T1000 (cell line): ENCODE measurements at places on chromosomes 7 and 10.

- no peak for DNase-seq
These were observed 37.1 kb downstream of the MAT1A start for GRCh38 chr10:80252296-80252887.

GRCh38 chr7:18906901-18907300 lies 210.5 kb downstream of the TWIST1 start:
- no peak for DNase-seq

- no peak for DNase-seq
These were observed 160.0 kb downstream of the NEBL start for GRCh38 chr10:20737107-20737506.

- DNase-seq = no peak
These were observed 61.4 kb upstream of the COMTD1 start for GRCh38 chr10:75297021-75297599.

DNA sequence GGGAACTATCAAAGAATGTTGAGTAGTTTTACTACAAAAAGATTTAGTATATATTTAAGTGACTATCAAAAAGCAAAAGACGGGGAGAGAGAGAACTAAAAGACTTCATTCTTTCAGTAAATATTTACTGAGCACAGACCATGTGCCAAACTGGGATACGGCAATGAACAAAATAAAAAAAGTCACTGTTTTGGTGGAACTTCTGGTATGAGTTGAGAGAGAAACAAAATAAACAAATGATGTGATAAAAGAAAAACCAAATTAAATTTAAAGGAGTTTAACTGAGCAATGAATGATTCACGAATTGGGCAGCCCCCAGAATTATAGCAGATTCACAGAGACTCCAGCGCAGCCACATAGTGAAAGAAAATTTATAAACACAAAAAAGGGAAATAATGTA lies 17.8 kb upstream of the AKAP9 start:
- DNase-seq = no peak

GRCh38 chr10:6748981-6749635 lies 169.0 kb upstream of the PRKCQ start:
- peak; percentile 42 for DNase-seq

- no peak for DNase-seq
These were observed 13.9 kb upstream of the DNAJC1 start for GRCh38 chr10:22017283-22018020.

- DNase-seq = no peak
These were observed 311.4 kb upstream of the AKR1E2 start for GRCh38 chr10:4514445-4515108.

GRCh38 chr7:94314413-94315410 lies 80.0 kb upstream of the COL1A2 start:
- no peak for DNase-seq

DNA sequence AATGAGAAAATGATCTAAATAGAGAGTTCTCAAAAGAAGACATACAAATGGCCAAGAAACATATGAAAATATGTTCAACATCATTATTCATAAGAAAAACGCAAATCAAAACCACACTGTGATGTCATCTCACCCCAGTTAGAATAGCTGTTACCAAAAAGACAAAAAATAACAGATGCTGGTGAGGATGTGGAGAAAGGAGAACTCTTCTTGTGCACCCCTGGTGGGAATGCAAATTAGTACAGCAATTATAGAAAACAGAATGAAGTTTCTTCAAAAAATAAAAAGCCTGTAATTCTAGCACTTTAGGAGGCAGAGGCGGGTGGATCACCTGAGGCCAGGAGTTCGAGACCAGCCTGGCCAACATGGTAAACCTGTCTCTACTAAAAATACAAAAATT lies 199.3 kb downstream of the PARD3 start:
- DNase-seq = no peak

DNA sequence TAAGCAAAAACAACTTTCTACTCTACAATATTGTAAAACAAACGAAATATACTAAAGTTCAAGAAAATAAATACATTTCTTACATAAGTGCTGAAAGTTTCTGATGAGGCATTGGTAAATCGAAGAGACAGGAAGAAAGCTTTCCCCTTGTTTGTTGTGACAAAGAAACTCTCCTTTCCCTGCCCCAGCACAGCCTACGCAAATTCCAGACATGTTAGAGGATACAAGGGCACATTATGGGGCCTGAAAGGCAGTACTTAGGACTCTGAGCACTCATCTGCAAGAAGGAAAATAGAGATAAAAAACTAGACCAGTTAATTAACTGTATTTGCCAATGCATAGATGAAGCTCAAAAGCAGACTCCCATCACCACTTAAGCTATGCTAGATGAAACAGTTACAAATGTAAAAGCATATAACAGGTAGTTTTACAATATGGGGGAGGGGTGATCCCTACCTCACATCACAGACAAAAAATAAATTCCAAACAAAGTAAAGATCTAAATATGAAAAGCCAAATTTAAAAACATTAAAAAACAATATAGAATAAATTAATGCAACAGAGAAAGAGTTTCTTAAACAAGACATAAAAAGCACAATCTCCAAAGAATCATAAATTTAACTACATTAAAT lies 21.8 kb downstream of the ARHGAP19 start:
- DNase-seq = no peak

DNA sequence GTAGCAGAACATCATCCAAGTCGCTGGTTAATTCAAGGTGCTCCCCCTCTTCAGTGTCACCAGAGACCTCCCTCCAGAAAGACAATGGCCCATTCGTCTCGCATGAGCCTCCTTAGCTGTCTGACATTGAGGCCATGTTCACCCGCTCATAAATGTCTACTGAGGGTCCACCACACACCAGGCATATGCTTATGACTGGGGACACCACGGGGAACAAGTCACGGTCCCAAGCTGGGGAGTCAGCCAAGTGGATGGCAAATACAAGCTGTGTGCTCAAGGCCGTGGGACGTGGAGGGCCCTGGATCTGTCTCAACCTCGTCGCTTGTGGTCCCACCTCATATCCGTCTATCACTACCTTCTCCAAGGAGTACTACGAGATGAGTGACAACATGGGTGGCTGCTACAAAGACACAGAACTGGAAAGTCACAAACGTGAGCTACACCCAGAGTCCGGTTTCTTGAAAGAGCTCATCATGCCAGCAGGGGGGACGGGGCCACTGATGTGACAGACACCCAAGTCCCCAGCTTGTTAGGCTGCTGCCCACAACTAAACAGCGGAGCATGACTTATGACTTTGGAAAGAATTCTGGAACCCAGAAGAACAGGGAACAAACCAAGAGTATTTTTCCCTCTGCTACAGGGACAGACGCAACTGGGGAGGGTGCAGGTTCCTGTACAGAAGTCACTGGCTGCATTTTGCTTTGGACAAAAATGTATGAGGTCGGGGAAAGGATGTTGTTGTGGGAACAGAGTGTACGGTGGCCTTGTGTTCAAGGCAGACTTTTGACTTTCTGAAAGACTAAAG lies 189.6 kb downstream of the COBL start:
- no peak for DNase-seq

DNA sequence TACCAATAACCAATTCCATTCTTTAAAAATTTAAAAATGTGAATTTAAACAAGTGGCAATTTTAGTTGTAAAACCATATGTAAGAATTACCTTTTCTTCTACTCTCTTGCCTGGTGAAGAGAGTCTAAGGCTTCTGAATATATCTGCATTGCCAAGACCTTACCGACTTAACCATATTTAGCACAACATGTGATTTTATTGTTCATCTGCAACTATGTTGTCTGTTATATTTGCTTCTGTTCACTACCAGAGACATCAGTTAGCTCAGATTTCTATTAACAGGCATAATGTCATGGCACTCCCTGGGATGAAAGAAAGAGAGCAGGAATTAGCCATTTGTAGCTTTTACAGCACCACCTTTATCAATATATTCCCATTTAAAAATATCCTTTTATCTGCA lies 55.3 kb downstream of the CHN2 start:
- DNase-seq = no peak

GRCh38 chr10:124174673-124175645 lies 81.6 kb upstream of the CHST15 start:
- no peak for DNase-seq

DNA sequence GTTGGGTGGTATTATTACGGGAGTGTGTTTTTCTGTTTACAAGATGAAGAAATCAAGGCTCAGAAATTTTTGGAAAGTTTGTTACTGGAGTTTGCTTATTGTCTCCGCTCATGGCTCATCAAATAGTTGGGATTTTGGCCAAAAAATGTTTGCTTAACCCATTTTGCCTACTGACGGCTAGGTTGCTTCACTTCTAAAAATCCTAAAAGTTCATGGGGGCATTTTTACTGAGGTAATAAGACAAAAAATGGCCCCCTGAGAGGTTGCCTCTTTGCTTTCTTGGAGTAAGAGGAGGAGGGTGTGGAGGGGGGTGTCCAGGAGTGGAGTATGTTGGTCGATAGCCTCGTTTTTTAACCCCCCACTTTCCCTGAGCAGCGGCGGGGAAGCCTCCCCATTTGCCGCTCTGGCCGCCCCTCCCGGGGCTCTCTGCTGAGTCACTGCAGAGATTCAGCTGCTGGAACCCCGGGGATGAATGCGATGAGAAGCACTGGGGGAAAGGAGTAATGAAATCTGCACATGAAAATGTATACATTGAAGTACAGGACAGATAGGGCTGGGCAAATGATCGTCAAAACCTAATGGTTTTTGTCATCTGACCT lies 1.5 kb downstream of the MEST start:
- no peak for DNase-seq

DNA sequence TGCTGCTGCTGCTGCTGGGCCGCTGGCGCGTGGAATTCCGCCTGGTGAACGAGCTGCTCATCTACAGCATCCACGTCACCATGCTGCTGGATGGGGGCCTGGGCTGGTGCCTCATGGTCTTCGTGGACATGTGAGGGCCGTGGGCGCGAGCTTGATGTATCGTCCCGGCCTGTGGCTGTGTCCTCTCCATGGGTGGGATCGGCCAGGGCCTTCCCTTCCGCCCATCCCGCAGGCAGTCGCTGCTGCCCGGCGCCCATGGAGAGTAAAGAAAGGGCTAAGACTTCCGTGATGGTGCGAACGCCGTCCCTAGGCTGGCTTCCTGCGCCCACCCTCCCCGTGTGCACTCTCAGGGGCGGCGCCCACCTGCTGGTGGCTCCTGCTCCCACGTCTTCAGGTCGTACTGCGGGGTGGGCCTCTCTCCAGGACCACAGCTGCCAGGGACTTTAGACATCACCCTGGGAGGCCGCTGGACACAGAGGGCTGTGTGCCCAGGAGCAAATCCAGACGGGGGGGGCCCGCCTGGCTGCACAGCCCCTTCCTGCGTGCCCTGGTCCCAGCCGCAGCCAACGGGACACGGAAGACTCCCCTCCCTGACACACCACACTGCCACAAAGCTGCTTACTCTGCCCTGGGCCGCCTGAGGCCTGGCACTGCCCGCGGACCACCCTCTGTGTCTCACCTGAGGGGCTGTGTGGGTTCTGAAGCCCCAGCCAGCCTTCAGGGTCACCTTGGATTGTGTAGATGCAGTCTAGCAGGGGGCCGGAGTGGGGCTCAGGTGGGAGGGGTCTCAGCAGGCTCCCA lies 167.5 kb downstream of the SEPTIN7 start:
- no peak for DNase-seq

DNA sequence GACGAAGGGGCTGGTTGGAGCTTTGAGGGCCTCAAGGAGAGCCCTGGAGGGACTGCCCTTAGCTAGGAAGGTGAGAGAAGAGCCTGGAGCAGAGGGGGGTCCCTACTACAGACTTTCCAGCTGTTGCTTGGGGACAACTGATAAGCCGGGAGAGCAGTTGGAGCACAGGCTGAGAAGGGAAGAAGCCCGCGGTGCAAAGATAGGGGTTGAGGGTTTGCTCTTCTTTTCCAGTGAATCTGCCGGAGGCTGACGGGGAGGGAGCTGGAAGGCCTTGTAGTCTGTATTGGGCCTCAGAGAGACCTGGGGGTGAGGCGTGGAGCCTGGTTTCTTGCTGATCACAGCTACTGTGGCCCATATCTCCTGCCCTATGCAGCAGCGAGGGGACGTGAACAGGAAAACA lies 23.7 kb downstream of the CYP26A1 start:
- DNase-seq = no peak

- no peak for DNase-seq
These were observed 38.1 kb downstream of the PPIF start for GRCh38 chr10:79385392-79385795.

DNA sequence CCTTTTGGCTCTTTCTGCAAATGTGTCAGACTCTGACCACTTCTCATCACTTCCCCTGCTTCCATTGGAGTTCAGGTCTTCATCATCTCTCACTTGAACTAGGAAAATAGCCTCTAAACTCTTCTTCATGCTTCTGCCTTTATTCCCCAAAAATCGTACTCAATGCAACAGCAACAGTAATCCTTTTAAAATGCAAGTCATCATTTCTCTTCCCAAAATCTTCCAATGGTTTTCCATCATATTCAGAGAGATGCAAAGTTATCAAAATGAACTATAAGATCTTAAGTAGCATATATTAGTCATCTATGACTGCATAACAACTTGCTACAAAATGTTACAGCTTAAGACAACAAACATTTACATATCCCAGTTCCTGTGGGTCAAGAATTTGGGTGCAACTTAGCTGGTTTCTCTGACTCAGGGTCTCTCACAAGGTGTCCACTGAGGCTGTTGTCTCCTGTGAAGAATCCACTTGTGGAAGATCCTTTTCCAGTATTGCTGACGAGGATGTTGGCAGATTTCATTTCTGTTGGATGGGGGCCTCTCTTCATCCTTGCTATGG lies 31.0 kb upstream of the ETV1 start:
- no peak for DNase-seq

GRCh38 chr7:155333346-155334234 lies 35.9 kb downstream of the INSIG1 start:
- no peak for DNase-seq

DNA sequence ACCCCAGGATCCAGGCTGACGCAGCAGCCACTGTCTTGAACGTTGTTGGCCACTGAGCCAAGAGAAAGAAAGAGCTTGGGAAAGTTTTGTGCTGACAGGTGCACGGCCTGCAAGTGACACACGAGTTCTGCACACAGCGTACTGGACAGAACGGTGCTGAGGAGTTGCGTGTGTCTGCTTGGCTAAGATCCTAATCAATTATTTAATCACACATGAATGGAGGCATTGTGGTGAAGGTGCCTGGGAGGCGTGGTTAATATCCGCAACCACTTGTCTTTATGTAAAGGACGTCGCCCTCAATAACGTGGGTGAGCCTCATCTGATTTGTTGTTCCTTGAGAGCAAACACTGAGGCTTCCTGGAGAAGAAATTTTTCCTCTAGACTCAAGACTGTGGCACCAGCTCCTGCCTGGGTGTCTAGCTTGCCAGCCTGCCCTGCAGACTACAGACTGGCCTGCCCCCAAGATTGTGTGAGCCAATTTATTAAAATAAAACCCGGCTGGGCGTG lies 16.6 kb upstream of the GNA12 start:
- DNase-seq = no peak

GRCh38 chr7:50742401-50742800 lies 40.3 kb downstream of the GRB10 start:
- no peak for DNase-seq
